ENCODE measurements at places on chromosomes 12 and 14.

- H3K36me3 ChIP-seq, result peaks cover 8% of the 10 kb centered on the region
- peaks cover 11% of the 10 kb centered on the region for H3K4me1 ChIP-seq
- no peak overlapping the region for H3K27ac ChIP-seq
These were observed 6.0 kb downstream of the ZNF219 start for GRCh38 chr14:21092273-21093011.

GRCh38 chr12:46404225-46404631, 31.7 kb upstream of the SLC38A2 start:
- no peak for DNase-seq
- peaks cover 24% of the 10 kb centered on the region for H3K36me3 ChIP-seq
- H3K4me3 ChIP-seq, result no peak overlapping the region
- no peak overlapping the region for H3K27ac ChIP-seq

GRCh38 chr14:64637735-64638473, 66.3 kb upstream of the PLEKHG3 start:
- no peak overlapping the region for H3K4me3 ChIP-seq
- peaks cover 19% of the 10 kb centered on the region for H3K27me3 ChIP-seq
- DNase-seq, result no peak
- peaks cover 3% of the 10 kb centered on the region for H3K4me1 ChIP-seq
- no peaks in the 10 kb centered on the region for H3K36me3 ChIP-seq
- H3K27ac ChIP-seq, result no peak overlapping the region

DNA sequence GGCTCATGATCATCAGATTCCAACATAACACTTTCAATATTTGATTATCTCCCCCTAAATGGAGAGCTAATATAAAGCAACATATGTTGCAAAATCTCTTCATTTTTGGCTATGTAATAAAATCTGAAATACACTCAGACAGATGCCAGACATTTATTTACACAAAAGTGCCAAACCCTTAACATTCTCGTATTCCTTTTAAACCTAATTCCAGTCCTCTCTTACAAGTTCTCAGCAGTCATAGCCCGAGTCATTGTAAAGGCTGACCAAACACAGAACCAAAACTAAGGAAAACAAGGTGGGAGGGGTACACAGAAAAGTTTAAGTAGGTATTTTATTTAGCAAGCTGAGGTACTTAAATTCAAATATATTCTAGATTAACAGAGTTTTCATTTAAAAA, 81.4 kb downstream of the LRP6 start:
- no peak for DNase-seq
- no peaks in the 10 kb centered on the region for H3K36me3 ChIP-seq
- peaks cover 54% of the 10 kb centered on the region for H3K27me3 ChIP-seq
- peaks cover 1% of the 10 kb centered on the region for H3K4me1 ChIP-seq
- no peak overlapping the region for H3K27ac ChIP-seq

DNA sequence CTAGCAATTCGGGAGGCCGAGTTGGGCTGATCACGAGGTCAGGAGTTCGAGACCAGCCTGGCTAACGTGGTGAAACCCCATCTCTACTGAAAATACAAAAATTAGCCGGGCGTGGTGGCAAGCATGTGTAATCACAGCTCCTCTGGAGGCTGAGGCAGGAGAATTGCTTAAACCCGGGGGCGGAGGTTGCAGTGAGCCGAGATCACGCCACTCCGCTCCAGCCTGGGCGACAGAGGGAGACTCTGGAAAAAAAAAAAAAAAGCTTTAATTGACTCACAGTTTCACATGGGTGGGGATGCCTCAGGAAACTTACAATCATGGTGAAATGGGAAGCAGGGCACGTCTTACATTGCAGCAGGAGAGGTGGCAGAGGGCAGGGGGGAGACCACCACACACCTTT, 30.6 kb upstream of the SLC2A3 start:
- peak overlapping the region; percentile 73 for H3K4me3 ChIP-seq
- peak overlapping the region; percentile 88 for H3K27ac ChIP-seq
- no peaks in the 10 kb centered on the region for H3K27me3 ChIP-seq
- DNase-seq, result no peak
- H3K4me1 ChIP-seq, result peaks cover 30% of the 10 kb centered on the region

- no peak for DNase-seq
- peaks cover 2% of the 10 kb centered on the region for H3K27me3 ChIP-seq
- H3K4me3 ChIP-seq, result peak overlapping the region; percentile 94
- H3K4me1 ChIP-seq, result peaks cover 29% of the 10 kb centered on the region
These were observed 505 bp upstream of the BCDIN3D start for GRCh38 chr12:49843411-49843810.

GRCh38 chr12:118374909-118375308, 1.4 kb upstream of the SUDS3 start:
- peaks cover 15% of the 10 kb centered on the region for H3K27me3 ChIP-seq
- peaks cover 8% of the 10 kb centered on the region for H3K36me3 ChIP-seq
- no peak overlapping the region for H3K27ac ChIP-seq
- no peak for DNase-seq

DNA sequence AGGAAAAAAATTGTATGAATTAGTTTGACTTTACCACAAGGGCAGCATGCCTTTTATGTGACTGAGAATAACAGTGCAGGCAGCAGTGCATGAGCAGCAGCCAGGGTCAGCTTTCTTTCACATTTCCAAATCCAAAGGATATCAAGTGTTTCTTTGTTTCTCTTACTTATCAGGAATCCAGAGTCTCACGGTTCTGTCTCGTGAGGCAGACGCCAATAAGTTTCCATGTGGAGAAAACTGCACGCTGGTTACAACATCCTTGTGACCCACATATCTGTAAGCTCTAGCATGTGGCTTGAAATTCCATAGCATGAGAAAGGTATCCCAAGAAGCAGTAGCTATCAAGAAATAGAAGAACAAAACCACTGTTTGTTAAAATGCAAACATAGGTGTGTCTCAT, 27.6 kb downstream of the GALNT4 start:
- peaks cover 19% of the 10 kb centered on the region for H3K4me1 ChIP-seq
- DNase-seq, result no peak
- no peaks in the 10 kb centered on the region for H3K27me3 ChIP-seq
- H3K36me3 ChIP-seq, result peaks cover 45% of the 10 kb centered on the region
- H3K4me3 ChIP-seq, result no peak overlapping the region

- DNase-seq, result peak; percentile 1
- no peak overlapping the region for H3K4me3 ChIP-seq
- H3K4me1 ChIP-seq, result no peaks in the 10 kb centered on the region
These were observed 374.7 kb downstream of the ALG10 start for GRCh38 chr12:34396861-34397590.

DNA sequence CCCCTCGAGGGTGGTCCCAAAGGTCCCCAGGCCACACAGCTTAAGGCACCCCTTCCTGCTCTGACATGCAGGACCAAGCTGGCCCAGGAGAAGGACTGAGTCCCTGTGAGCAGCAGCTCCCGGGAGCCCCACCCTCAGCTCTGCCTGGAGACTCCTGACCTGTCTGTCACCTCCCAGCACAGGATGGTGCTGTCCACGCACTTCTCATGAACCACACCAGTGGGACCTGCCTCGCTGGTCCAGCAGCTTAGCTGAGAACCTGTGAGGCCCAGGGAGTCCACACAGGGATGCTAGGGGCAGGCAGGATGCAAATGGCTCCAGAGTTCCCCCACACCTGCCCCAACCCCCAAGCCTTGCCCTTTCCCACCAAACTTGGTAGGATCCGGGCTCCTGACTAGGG, 27.7 kb downstream of the CCDC85C start:
- H3K4me3 ChIP-seq, result no peak overlapping the region
- H3K36me3 ChIP-seq, result no peaks in the 10 kb centered on the region
- no peak overlapping the region for H3K27ac ChIP-seq
- no peak for DNase-seq

All from activated T-helper 2 cell treated with anti-CD3 and anti-CD28 coated beads, Interferon-gamma antibody, Interleukin-2, Interleukin-4, amounts not matched to agents 10 μg/mL and 5 μg/mL and 100 μg/mL, durations not matched to agents 14 hours and 24 hours and 36 hours (primary cell).